ENCODE measurements at places on chromosomes 2 and 18.

DNA sequence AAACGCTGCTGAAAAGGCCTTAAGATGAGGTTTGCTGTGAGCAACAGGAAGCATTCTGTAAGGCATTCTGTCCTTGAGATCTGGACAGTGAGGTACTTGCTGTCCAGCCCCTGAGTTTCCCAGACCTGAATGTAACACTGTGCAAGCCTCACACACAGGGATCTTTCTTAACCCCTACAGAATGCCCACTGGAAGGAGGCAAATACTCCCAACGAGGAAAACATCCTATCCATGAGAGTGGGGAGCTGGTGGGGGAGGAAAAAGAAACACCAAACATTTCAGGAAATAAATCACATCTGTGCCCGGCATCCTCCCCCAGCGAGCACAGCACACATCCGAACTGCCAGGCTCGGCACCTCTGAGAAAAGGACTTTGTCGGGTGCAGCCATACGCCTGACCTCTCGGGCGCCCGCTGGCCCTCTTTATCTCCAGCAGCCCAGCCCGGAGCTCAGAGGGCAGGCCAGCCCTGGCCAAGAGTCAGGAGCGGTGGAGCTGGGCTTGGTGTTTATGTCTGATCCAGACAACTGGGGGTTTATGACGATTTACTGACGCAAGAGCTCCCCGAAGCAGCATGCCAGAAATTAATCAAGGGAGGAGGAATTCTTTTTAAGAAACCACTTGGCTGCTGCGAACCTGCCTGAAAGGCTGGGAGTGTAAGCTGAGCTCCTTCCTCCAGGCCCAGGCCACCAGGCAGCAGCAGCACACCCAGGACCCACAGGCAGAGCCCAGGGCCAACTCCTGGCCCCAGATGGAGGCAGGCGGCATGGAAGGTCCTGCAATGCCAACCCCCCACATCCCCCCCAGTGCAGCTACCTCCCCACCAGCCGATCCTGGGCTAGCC lies 72.2 kb downstream of the HDAC4 start:
- DNase-seq, result no peak

GRCh38 chr18:5498452-5498851 lies 45.3 kb downstream of the EPB41L3 start:
- DNase-seq, result no peak

GRCh38 chr18:73660931-73661856 lies 486.4 kb downstream of the FBXO15 start:
- no peak for DNase-seq

GRCh38 chr2:206063635-206064034 lies 22.3 kb downstream of the INO80D start:
- no peak for DNase-seq

DNA sequence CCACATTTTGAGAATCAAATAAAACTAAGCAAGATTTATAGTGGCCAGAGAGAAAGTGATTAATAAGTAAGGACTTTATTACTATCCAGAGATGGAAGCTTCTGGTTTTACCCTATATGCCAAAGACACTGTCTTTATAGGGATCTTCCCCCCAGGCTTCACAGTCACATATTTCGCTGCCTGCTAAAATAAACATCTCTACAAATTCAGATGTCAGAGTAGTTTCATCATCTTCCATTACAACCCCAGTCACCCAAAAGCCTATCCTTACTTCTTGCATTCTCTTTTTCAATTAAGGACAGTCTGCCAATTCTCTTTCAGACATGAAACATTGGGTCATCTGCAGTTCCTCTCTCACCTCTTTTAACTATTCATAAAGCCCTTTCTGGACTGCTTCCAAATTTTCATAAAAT lies 28.3 kb downstream of the CREB1 start:
- peak; percentile 68 for DNase-seq

DNA sequence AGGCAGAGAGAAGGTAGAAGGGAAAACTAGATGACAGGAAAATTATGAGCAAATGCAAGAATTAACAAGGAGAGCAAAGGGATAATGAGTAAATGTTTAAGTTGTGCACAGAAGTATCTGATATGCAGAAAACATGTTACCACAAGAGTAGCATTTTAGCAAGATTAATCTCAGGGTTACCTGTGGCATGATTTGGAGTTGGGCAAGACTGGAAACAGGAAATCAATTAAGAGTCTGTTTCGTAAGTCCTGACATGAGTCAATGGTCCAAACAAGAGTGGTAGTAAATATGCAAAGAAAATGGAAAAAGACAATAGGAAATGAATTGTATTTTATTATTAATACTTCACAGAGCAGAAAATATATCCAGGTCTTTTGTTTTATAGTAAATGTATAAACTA lies 17.3 kb upstream of the MTX2 start:
- peak; percentile 75 for DNase-seq

DNA sequence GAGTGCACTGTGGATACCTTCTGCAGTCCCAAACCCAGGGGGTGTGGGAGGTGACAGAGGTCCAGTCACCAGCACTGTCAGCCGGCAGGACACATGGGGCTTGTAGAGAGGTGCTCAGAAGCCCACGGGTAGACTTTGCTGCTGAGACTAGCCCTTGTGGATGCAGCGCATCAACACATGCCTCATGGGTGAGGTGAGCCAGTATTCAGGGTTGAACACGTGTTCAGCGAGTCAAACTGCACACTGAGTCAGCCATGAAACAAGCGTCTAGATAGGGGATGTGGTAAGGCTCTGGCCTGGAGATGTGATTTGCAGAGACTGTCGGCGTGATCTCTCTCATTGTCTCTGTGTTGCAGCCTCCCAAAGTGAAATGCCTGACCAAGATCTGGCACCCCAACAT lies 35.8 kb upstream of the SCLY start:
- peak; percentile 24 for DNase-seq

GRCh38 chr2:189092936-189093335 lies 86.6 kb downstream of the COL5A2 start:
- no peak for DNase-seq

DNA sequence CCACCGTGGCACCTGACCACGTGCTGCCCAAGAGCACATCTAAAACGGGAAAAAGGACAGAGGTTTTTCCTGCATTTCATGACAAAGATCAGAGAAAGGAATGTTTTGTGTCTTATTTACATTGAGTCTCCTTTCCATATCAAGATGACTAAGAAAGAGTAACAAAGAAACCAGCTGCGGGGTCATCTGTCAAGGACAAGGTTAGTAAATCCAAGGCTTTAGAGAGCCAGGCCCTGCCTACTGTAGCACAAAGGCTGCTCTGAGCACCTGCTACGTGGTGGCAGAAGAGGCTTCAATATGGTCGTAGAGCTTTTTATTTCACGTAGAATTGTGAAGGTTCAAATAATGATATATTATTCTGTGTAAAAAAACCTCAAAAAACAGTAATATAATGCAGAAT lies 51.0 kb downstream of the PRELID3A start:
- DNase-seq, result no peak

DNA sequence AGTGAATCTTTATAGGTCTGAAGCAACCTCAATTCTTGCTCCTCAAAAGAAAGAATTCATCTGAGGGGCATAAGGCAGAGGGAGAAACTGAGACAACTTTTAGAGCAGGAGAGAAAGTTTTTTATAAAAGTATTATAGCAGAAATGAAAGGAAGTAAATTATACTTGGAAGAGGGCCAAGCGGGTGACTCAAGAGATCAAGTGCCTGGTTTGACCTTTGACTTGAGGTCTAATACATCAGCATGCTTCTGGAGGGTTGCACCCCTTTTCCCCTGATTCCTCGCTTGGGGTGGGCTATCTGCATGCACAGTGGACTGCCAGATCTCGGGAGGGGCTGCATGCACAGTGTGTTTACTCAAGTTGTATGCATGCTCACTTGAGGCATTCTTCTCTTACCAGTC lies 268.5 kb upstream of the LRATD1 start:
- peak; percentile 34 for DNase-seq

DNA sequence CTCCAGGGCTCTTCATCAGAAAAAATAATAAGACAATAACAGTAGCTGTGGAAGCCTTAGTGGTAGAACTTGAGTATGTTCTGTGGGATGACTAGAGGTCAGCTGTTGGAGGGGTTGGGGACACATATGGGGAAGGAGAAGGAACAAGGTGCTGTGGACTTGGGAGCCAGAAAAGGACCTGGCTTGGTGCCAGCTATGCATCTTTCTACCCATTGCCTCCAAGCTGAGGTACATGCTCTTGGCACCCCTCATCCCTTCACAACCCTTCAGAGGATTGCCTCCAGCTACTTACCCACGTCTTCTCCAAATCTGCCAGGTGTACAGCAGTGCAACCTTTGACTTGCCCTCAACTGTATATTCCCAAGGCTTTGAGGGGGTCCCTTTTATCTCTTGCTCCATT lies 15.3 kb upstream of the EPAS1 start:
- no peak for DNase-seq

DNA sequence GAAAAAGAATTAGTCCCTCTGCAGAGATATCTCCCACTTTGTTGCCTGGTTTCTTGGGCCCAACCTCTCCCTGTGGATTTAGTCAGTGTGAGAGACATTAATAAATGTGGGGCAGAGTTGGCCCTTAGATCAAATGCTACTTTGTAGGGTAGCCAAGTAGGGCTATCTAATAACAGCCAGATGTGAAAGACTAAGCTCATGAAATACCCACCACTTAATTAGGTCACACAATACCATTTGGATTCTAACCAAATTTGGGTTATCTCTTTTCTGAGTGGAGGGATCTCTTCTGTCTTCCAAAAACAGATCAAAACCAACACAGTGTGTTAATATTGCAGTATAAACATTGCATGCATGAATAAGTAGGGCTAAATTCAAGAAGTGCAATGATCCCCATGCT lies 626.8 kb upstream of the ZEB2 start:
- DNase-seq, result no peak

GRCh38 chr2:111653103-111653624 lies 230.8 kb downstream of the ANAPC1 start:
- no peak for DNase-seq

- no peak for DNase-seq
These were observed 38.4 kb upstream of the ITGAV start for GRCh38 chr2:186551323-186552050.

DNA sequence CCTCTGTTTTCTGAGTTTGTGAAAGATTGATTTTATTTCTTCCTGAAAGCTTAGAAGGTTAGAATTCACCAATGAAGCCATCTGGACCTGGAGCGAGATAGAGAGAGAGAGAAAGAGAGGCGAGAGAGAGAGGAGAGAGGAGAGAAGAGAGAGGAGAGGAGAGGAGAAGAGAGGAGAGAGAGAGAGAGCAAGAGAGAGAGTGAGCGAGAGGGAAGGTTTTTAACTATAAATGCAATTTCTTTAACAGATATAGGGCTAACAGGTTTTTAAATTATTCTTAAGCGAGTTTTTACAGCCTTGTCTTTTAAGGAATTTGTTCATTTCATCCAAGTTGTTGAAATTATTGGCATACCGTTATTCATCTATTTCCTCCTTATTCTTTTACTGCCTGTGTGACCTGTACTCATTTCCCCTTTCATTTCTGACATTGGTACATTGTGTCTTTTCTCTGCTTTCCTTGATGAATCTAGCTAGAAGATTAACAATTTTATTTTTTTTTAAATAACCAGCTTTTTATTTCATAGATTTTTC lies 56.1 kb downstream of the BABAM2 start:
- no peak for DNase-seq

- DNase-seq, result no peak
These were observed 70.2 kb downstream of the CRIM1 start for GRCh38 chr2:36425608-36426355.

Measured in MCF 10A (cell line).